ENCODE measurements at places on chromosomes 2 and 18.

DNA sequence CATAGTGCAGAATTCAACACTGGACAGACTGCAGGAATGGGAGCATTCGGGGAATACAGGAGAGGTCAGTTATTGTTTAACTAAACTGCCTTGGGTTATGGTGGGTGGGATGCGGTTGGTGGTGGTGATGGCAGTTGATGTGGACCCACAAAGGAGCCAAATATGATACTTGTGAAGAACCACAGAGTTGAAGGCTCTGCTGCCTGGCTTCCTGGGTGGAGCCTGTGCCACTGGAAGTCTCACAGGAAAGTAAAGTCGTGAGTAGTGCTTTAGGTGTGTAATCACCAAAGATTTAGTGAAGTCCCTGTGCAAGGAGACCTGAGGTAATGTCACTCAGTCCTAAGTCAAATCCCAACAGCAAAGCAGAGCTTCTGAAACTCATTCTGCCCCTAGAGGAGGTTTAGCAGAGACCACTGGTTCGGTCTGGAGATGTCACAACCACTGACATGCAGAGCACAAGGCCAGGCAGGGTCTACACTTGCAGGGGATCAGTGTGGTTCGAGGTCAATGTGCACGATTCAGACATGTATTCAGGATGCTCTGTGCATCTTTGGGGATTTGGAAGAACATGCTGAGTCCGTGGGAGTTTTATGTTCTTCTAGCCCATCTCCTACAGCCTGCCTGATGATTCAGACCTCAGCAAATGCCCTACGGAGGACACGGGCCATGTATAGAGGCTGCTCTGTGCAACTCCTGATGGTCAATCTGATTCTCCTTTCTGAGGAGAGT, 1150.9 kb downstream of the RPIA start:
- DNase-seq, result no peak

DNA sequence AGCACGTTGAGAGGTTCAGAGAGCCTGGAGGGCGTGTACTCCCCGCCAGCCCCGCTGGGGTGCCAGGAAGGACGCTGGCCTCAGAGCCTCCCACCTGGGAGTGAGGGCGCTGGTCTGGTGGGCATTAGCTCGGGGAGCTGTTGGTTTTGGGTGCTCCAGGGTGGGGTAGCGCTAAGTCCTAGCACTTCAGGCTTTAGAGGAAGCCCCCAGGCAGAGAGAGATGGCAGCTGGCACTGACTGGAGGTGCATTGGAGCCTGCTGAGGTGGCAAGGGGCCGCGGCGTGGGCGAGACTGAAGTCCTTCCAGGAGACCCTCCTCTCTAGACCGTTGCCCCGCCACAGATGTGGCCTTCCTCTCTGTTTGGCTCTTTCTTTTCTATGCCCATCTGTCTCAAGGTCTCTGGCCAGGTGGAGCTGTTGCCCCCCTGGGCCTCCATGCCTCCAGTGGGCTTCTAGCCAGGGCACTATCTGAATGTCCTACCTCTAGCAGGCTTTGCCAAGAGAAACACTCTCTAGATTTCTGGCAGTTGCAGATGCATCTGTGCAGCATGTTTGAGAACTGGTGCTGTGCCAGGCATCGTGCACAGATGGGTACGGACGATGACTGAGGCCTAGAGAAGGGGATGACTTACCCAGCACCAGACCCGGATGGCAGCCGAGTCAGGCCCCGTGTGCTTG, 6.6 kb downstream of the CAPN10 start:
- DNase-seq, result no peak

DNA sequence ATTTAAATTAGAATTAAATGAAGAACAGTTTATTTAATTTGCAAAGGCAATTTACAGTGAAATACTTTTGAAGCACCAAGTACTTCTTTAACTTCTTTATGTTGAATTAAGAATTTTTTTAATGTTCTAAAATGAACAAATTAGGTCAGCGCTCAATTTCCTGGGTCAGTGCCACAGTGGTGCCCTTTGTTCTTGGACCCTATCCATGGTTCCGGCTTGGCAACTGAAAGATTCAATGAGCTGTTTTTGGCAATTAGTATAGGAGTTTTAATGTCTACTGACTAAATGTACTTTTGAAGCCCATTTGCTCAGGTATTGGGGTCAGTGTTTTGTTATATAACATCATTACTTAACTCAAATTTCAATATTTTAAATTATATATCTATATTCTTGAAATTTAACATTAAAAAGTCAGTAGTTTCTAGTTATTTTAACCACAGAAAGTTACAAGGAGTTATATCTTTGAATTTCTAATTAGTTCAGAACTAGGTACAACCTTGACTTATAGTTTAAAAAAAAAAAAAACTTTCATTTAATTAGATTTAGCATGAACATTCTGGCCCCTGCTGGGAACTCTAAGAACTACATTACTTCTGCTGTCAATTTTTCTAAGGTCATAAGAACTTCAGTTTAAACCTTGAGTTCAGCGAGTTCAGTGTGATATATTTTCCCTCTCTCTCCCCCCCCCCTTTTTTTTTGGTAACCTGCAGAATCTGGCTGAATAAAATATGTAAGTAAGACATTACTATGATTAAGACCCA, 7.6 kb upstream of the MSTN start:
- no peak for DNase-seq

DNA sequence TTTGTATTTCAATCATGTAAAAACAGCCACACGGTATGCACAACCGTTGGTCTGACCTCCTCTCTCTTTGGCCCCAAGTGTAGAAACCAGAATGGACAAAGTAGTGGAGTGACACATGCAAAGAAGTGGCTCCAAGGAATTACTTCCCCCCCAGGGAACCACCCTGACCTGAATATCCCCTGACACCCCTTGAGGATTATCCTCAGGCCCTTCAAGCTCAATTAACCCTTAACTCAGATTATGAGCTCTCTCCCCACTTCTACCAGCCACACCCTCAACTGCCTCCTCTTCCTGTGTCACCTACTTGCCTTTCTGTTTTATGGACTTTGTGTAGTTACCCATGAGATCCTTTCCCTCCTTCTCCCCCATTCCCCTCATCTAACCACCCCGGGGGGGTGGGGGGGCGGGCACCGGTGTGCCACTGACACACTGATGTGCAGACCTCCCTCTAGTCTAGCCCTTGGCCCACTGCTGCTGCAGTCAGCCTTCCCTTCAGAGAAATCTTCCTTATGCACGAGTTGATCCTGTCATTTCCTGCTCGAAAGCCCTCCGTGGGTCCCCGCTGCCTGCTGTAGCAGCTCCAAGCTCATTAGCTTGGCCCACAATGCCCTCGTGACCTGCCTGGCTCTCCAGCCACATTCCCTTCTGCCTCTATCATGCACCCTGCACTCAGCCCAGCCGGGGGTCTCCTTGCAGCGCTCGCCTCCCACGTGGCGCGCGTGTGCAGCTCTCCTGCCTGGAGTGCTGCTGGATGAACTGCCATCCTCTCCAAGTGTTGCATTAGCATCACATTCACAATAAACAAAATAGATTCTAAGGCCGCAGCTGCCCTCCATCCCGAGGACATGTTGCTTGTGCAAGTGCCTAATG, 40.1 kb upstream of the TMEM177 start:
- no peak for DNase-seq

DNA sequence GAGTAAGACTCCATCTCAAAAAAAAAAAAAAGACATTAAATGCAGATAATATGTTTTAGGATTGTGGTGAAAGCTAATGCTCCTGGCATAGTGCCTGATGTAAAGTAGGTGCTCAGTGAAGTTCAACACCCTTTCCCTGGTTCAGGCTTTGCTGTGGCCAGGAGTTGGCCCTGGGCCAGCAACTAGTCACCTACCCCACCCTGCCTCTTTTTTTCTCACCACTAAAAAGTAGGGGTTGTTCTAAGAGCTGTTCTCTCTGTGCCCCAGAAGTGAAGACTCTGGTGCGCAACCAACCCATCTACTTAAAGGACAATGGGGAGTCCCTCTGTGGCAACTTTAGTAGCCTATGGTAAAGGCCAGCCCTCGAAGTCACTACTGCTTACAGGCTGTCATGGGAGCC, 75.9 kb downstream of the DNMT3A start:
- peak; percentile 25 for DNase-seq

DNA sequence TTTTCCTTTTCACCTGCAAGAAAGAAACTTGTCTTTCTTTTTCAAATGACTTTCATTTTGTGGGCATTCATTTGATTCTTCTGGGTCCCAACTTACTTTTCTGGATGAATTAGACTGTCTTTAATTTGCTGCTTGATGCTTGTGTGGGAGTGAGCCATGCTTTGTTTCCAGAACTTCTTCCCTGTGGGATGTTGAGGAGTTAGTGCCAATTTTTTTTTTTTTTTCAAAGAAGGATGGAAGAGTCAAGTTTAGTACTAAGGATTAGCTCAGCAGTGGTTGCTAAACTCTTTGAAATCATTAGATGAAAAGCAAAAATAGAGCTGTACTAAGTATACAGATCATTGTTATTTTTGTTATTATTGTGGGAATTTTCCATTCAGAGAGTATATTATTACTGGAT, 17.2 kb upstream of the KCTD1 start:
- no peak for DNase-seq

GRCh38 chr2:195600778-195601177, 56.2 kb upstream of the SLC39A10 start:
- no peak for DNase-seq

GRCh38 chr2:112220831-112221230, 34.0 kb downstream of the ZC3H8 start:
- DNase-seq, result no peak

DNA sequence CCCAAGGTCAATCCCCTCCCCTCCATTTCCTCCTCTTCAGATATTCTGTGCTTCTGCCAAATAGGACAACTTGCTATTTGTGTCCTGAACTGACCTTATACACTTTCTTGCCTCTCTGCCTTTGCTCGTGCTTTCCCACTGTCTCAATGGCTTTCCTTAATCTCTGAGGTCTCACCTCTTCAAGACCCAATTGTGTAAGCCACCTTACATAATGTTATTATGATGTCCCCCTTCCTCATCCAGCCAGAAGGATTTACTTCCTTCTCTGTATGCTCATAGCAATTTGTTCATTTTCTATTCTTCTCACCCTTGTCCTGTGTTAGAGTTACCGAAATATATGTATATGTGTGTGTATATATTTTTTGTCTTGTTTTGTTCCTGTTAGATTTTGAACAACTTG, 26.9 kb upstream of the DARS1 start:
- DNase-seq, result no peak
